GM12864 (cell line): ENCODE measurements at places on chromosomes 1 and 21.

DNA sequence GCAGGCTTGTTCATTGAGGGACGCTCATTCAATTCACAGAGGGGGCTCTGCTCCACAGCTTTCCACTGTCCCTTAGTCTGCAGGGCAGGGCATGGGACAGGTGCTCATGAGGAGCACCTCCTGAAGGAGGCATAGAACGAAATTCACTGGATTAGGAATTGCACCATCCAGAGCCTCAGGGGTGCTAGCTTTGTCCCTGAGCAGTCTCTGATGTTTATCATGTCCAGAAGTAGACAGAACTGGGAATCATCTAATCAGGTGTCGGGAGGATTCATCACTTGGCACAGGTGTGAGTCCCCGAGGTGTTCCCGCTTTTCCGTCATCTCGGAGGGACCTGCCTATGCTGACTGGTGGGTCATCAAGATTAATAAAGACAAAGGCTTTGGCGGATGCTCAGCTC is 321.4 kb downstream of the AJAP1 start:
- DNase-seq: no peak

GRCh38 chr1:160625725-160626498 is 20.9 kb downstream of the SLAMF1 start:
- no peak for DNase-seq

- DNase-seq: no peak
Observed at GRCh38 chr1:43979528-43980254, 681 bp downstream of the B4GALT2 start.

GRCh38 chr1:171828794-171829193 is 12.5 kb upstream of the DNM3 start:
- no peak for DNase-seq

DNA sequence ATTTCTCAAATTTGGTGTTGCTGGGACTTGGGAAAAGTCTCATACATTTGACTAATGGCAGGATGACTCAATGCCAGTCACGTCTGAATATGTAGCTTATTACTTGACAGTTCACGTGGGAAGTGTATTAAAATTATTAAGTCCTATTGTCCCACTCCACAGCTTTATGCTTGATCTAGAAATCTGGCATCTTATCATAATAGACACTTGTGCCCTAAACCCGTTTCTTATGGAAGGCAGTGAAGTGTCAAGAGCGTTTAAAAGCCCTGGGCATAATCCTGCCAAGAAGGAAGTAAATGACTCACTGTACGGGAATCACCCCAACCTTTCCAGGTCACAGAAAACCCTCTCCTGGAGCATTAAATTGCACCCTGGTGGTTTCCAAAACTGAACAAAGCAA is 207.4 kb downstream of the APP start:
- DNase-seq: no peak

- DNase-seq: no peak
Observed at GRCh38 chr1:12314333-12314903, 84.6 kb downstream of the VPS13D start.

DNA sequence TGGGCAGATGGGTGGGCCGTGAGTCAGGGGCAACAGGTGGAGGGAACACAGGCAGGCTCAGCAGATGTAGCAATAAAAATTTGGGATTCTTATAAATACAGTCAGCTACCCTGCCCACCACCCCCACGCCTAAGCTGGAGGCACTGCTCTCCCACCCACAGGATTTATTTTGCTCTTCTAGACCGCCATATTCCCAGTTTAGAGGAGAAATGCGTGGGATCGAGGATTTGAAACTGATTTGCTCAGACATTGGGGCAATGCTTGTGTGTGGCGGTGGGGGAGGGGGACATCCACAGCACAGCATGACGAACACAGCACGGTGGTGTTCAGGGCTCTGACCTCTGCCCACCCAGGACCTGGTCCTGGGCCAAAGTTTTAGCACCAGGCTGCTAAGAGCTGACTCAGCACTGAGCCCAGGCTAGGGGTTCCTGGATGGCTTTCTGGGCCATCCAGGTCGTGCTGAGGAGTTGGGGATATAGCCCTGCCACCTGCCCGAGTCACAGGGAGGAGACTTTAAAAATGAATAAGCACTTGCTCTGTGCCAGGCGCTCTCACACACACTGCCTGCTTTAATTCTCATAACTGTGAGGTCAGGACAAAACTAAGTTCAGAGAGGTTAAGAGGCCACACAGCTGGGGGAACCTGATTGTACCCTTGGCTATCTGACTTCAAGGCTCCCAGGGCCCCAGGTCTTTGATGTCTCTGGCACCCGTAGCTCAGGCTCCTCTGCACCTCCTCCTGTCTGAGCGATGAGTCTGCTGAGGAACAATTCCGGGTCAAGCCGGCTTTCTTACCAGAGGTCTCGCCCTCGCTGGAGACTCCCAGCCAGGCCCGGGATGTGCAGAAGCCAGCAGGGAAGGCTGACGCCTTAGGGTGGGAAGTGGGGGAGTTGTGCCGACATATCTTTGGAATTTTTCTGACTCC is 29.4 kb upstream of the CSF1 start:
- no peak for DNase-seq
